Neural progenitor cell (in vitro differentiated cells): ENCODE measurements at places on chromosomes 11 and 22.

GRCh38 chr11:20363149-20363499 is 390 bp upstream of the HTATIP2 start:
- DNase-seq = no peak

GRCh38 chr11:14261066-14261465 is 97.9 kb downstream of the RRAS2 start:
- DNase-seq = no peak

DNA sequence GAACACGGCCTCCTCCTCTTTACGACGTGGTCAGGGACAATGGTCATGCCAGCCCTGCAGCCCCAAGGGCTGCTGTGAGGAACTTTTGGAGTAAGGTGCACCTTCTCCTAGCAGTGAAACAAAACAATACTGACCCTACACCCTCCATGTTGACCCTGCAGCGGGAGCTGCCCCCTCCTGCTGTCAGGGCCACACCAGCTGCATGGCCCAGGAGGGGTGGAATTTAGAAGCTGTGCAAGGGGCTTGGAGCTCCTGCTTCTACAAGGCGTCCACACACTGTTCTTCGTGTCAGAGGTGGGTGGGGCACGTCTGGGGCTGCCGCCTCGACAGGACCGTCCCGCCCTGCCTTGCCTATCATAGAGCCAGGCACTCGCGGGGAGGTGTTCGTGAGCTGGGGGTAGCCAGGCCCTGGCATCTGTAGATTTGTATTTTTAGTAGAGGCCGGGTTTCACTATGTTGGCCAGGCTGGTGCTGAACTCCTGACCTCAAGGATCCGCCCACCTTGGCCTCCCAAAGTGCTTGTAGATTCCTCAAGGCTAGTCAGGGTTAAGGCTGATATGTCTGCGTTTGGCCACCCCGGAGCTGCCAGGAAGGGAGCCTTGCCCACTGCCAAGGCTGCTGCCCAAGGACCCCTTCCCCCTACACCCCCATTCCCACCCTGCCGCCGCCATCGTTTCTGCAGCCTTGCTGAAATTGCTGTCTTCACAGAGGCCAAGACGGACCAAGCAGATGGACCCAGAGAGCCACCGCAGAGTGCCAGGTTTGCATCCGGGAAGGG is 15.9 kb downstream of the INCENP start:
- no peak for DNase-seq

DNA sequence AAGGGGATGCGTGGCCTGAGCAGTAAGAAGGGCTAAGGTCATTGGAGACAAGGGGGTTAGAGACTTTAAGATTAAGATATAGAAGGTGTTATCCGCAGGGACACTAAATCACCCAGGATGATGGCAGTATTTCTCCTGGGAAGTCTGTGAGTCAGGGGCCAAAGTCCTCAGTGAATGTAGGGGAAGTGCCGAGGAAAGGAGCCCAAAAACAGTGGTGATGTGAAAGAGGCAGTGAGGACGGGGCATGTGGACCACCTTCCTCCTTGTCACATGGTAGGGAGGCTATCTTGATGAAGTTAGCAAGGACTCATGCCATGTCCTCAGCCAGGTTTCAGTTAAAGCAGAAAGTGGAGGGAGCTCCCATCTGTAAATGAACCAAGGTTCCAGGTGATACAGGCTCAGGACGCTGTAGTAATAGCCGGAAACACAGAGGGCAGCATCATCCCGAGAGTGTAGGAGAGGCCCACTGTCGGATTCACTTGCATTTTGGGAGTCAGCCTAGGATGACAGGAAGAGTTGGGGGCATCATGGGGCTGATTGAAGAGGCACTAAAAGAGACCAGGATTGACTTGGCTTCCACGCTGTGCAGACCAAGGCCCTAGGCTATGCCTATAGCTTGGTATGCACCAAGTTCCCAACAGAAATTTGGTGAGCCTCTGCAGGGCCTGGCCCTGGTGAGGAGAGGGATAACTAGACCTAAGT is 33.5 kb downstream of the WEE1 start:
- DNase-seq = peak; percentile 63

- DNase-seq = peak; percentile 94
Observed at GRCh38 chr11:65546217-65546958, 11.8 kb downstream of the LTBP3 start.

DNA sequence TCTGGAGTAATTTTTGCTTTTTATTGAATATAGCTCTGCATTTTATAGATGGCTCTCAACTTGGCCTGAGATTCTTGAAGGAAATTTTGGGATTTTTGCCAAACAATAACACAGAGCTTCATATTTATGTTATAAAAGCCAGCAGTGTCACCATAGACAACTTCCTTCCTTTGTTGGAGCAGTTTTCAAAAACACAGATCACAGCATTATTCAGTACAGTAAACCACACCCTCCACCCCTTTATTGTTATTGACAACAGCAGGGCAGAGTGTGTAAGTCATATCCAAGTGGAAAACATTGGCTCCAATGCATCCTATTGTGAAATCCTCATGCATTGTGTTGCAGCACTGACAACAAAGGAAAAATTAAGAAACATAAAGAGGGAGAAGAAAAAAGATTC is 62.6 kb upstream of the PRSS23 start:
- DNase-seq = no peak

DNA sequence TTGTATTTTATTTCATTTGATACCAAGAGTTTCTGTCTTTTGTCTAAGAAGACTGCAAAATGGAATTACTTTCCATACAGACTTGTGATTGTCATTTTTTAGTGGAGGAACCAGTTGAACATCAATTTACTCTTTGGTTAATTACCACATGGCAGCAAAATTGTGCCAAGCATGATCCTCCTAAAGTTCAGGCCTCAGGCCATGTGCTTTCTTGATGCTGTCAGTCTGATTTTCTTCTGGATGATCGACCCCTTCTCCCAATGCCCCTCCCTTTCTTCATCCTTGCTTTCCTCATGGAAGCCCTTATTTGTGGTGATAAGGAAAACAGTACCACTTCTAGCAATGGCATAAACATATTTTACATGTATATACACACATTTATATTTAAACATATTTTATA is 76.2 kb downstream of the SVIP start:
- peak; percentile 40 for DNase-seq

DNA sequence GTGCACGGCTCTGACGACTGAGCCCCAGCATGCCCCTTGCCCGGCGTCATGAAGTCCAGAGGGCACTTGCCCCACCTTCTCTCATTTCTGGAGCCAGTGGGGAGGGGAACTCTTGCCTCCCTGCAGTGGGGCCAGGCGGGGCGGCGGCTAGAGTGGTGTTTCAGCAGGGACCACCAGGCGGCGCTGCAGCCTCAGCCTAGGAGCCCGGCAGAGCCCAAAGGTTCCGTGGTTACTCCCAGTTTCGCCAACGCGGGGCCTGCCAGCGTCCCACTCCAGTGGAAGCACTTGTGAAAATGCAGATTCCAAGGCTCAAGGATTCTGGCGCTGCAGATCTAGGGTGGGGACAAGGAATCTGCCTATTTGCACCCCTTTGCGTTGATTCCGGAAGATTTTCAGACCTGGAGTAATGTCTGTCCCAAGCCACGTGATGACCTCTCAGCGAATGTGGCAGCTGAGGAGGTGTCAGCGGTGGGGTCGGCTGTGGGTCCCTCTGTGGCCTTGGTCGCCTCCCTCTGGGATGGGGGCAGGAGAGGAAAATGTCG is 55.7 kb downstream of the CD82 start:
- peak; percentile 87 for DNase-seq

DNA sequence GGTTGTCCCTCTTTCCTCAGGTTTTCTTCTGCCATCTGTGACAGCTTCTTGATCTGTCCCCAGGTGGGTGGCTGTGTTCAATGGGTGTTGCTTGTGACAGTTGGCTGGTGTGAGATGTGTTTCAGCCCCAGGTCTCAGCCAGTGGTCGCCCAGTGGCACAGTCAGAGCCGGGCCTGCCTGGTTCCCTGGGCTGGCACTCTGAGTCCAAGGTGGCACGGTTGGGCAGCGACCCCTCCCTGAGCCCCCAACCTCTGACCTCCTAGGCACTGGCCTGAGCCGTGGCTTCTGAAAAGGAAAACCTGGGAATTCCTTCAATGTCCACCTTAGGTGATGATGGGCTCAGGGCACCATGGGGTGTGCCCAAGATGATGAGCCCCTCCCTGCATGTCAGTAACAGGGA is 14.0 kb upstream of the PRODH start:
- DNase-seq = no peak

- no peak for DNase-seq
Observed at GRCh38 chr11:76314741-76315090, 66.2 kb downstream of the THAP12 start.

GRCh38 chr11:125941619-125942611 is 3.9 kb upstream of the VSIG10L2 start:
- peak; percentile 80 for DNase-seq
